H9 (cell line): ENCODE measurements at places on chromosomes 2 and 18. TPM values are rescaled to one million over a fixed set of nuclear protein-coding genes. Genes with fewer than 3 reads are reported as not detected.
A peak's percentile ranks its signal among the peaks of the same experiment; 100 is the strongest.

DNA sequence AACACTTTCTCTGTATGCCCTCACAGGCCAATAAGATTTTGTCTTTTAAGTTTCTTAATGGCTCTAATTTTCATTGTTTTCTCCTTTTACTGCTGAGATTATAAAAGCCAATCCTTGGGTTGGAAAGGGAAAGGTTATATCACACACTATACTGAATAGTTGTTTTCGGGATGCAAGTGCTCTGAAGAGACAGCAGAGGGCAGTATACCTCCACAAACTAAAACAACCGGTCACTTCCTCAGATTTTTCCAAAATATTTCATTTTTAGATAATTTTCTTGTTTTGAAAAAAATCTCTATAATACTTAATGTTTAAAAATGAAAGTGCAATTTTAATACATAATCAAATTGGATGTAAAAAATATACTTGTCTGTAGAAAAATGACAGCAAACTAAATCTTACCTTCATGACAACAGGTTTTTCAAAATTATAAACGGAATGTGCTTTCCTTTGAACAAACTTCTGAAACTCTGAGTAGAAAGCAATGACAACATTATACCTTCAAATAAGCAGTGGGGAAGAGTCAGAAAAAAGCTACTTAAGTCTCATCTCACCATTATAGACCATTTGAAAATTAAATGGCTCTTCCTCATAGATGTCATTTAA lies 82.7 kb downstream of the ORC4 start:
- no peak for DNase-seq

- no peak for DNase-seq
Observed at GRCh38 chr2:64426183-64426952, 27.6 kb upstream of the LGALSL start.

Gene AQP12A
- not detected in 2 replicates for total RNA-seq

Gene RBM43
- total RNA-seq = 1.8 and 2.0 TPM in 2 replicates

GRCh38 chr2:170587922-170588321 lies 127.2 kb upstream of the SP5 start:
- no peak for DNase-seq

- DNase-seq = no peak
Observed at GRCh38 chr18:75246721-75247610, 36.4 kb downstream of the TSHZ1 start.

GRCh38 chr2:64952096-64952495 lies 37.1 kb upstream of the SLC1A4 start:
- DNase-seq = no peak

DNA sequence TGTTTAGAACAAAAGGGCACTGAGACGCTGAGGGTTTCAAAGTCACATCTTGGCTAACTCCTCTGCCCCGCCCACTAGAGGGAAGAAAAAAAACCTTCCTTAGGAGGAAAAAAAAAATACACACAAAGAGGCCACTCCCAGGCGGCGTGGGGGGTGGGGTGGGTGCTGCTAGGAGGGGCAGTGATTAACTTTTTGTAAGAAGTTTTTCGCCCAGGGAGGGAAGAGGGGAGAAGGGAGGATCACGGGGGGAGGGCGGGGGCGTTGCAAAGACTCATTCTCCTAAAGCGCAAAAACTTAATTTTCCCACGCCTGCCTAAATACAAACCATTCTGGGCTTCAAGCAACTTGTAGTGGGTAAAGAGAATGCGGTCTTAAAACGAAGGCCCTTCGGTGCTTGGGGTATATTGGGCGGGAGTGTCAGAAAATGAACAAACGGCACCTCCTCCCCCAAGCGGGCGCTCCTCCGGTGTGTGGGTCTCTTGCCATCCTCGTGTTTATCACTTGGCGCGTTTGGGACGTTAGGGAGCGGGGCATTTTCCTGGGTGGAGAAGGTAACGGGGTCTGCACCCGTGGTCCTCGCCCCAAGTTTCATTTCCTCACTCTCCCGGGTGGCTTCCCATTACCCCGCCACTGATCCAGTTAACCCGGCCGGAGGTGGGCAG lies 1.7 kb downstream of the CXCR4 start:
- no peak for DNase-seq

- DNase-seq = no peak
Observed at GRCh38 chr2:175234650-175235049, 53.1 kb upstream of the ATP5MC3 start.

Gene UBR3
- total RNA-seq = 21.9 and 23.8 TPM in 2 replicates

GRCh38 chr2:240835528-240835927 lies 15.5 kb upstream of the KIF1A start:
- DNase-seq = no peak

DNA sequence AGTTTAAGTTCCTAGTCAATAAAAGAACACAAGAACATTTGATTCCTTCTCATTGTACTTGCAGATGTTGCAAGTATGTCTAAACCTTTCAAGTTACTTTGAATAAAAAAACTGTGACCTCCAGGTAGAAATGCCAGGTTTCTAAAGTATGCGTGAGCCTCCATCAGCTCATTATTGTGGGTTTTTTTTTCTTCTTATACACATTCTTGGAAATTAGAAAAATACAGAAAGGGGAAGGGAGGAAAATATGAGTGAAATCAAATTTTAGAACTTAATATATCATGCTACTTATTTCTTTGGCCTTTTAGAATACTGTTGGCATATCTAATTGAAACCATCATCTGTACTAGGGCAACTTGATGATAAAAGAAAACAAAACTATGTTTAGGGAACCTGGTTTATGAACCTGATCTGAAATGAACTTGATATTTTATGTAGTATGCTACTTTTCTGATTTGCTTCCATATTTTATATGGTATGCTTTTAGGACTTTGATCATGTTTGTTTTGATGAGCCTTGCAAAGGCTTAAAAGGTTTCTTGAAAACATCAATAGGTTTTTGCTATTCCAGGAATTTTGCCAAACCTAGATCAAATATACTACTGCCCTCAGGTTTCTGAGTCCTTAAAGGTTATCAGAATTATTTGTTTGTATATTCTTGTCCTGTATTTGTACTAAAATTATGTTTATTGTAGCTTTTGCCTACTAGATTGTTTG lies 130.7 kb upstream of the MAP3K20 start:
- no peak for DNase-seq

DNA sequence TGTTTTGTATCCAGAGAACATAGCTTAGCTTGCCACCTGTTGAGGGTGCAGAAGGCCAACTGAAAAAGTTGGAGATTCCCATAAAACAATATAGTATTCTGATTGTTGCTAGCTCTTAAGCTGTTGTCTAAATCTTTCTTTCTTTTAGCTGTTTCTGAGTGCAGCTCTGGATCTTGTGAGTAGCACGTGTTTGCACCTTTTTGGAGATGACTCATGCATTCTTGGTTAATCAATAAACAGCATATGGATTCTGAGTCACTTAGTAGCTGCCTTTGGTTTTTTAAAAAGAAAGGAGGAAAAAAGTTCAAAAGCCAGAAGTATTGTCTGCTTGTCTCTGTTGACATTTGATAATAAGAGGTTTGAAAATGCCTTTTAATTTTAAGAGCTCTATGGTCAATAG lies 483.0 kb upstream of the FSIP2 start:
- DNase-seq = no peak

Gene CAPN10
- total RNA-seq = 45.0 and 47.4 TPM in 2 replicates

Gene GALNT5
- total RNA-seq = 0.13 and 0.17 TPM in 2 replicates

DNA sequence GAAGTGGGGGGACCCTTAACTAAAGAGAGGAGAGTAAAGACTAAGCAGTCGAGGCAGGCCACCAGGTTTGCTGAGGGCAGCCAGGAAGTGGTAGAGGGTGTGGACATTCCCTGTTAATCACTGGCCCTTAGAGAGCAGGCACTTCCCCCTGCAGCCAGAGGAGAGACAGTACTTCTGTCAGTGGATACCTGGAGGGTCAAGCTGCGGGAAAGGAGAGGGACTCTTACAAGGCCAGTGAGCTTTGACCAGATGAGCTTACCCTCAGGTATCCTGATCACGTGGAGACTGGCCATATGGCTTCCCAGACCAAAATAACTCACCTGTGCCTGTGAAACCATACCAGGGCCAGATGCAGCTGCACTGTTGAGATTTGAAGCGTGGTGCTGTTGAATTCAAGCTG lies 28.6 kb downstream of the ITGA6 start:
- DNase-seq = peak; percentile 41

GRCh38 chr2:63740943-63741342 lies 100.8 kb upstream of the UGP2 start:
- no peak for DNase-seq

DNA sequence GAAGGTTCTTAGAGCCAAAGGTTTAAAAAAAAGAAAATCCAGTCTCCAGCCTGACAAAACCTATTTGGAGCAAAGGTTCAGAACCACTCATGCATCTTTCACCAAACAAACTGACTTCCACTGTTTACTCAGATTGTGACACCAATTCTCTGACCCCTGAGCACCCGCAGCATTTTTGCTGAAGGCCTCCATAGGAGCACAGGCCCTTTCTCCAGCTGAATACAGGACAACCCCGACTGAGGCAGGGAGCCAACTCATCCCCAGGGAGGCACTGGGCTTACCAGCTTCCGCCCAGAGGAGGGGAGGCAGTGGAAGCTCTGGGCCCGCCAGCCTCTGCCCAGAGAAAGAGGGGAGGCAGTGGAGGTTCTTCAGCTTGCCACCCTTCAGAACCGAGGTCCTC lies 51.0 kb upstream of the CNGA3 start:
- no peak for DNase-seq

DNA sequence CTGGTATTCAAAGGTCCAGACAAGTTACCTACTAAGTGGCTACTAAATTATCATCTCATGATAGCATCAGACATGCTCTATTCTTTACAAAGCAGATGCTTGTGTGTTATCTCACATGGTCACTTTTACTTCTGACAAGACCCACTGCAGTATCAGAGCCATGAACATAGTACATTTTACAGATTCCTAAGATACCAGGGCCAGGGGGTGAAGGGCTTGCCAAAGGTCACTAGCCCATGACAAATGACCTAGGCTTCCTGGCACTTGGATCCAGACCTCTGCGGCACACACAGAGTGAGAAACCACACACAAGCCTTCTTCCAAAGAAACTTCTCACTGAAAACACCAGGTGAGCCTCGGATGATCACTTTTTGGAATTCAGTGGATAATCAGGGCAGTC lies 446.8 kb downstream of the EIPR1 start:
- no peak for DNase-seq

DNA sequence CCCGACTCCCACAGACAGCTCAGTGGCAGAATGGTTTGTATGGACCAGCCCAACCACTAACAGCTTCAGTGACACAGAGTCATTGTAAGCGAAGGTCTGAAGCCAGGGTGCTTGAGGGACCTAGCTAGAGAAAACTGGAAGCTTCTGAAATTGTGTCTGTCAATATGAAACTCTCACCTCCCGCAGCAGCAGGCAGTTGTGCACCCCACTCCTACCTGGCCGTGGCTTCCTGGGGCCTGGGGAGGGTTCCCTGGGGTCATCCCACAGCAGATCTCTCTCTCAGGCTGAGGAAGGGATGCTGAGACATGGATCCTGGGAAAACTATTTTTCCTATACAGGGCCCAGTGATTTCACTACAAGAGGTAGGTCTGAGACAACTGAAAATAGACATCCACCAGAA lies 229.5 kb downstream of the TFCP2L1 start:
- no peak for DNase-seq

Gene SP140
- total RNA-seq = 0.31 and 0.70 TPM in 2 replicates
